ENCODE measurements at places on chromosomes 7 and 10.
A peak's percentile ranks its signal among the peaks of the same experiment; 100 is the strongest.

GRCh38 chr7:70712942-70713341, 419.0 kb upstream of the GALNT17 start:
- DNase-seq: no peak

DNA sequence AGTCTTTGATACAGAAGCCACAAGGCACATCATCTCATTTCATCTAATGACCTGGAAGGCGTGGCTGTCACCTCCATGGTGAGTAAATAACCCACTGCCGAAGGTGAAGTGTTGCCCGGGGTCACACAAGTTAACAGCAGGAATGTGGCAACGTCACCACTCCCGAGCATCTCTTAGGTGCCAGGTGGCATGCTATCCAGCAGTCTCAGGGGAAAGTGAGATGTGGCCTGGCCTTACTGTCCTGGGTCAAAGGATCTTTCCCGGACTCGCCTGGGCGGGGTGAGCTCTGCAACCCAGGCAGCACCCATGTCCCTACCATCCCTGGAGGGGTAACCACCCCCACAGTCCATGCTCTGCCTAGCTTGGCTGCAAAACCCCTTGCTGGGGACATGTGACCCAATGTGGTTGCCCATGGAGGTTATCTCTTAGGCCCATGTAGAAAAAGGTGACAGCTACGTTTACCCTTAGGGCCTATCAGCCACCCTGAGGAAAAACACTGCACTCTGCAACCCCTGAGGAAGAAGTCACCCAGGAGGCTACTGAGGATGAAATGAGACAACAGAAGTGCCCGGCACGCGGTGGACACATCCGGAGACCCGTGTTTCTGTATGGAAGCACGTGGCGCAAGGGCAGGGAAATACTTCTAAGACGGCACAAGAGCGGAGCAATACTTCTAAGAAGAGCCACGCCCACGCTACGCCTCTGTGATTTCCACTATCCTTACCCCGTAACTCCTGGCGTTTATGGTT, 52.0 kb downstream of the BAIAP2L1 start:
- no peak for DNase-seq

- no peak for DNase-seq
Measured at GRCh38 chr7:112581529-112581928, 100.7 kb downstream of the LSMEM1 start.

DNA sequence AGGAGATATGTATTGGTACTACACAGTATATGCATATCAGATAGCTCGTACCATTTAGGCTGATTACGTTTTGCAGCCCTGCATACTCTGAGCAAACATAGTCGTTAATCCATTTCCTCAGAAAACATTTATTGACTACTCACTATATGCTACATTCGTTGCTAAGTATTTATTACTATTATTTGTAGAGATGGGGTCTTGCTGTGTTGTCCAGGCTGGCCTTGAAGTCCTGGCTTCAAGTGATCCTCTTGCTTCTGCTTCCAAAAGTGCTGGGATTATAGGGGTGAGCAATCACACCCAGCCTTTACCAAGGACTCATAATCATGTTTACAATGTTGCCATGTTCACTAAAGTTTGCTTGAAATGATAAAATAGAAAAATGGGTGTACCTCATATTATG, 174.7 kb downstream of the ARL4A start:
- no peak for DNase-seq

GRCh38 chr10:61779950-61780659, 117.4 kb downstream of the CABCOCO1 start:
- no peak for DNase-seq

DNA sequence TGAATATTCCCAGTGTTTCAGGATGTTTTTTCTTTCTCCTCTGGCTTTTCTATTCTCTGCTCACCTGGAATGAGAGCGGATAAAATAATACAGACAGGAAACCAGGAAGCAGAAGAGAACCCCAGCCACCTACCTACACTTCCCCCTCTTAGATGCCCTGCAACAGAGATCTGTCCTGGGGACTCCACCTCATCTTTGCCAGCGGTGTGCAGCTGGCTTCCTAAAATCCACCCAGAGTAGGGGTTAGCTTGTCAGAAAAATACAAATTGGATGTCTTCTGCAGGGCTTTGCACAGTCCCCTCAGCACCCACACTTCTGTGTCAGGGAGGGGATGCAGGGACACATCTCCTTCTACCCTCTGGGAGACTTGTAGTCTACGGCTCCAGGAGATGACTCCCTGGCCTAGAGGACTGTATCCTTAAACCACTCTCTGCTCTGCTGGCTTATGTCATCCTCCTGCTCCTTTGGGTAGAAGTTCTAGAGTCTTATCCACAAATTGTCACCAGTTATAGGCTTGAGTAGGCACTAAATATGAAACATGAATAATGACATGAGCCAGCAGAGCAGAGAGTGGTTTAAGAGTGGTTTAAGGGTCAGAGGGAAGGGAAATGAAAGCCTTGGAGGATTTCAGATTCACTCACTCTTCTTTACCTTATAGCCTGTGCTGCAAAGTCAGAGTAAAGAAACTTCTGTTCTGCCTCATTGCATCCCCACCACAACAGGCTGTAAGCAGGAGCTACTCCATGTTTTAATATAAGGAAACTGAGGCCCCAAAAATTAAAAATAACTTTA, 749.4 kb downstream of the AUTS2 start:
- peak; percentile 66 for DNase-seq

DNA sequence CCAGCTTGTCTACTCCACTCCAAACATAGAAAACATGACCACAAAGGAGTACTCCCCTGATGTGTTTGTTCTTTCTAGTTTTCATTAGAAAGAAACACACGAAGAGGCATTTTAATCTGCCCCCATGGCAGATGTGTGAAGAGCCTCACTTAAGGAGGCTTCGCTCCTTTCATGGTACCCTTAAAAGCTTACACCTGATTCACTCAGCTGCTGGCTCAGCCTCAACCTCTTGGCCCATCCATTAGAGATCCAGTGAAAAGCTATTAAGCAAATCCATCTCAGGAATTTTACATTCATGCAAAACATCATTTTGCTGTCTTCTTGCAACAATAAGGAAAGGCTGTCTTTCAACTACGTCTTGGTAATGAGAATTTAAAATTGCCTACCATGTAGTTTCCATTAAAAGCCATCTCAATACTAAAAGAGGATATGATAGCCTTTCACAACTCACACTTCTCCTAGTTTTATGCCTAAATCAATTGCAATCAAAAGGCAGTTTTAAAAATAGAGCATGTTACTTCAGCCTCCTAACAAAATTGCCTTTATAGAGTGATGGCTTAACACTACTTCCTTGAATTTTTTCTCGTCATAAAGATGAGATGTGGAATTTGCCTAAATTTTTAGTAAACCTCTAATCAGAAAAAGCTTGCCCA, 22.7 kb downstream of the MACC1 start:
- no peak for DNase-seq

GRCh38 chr10:104875561-104875960, 234.5 kb downstream of the SORCS3 start:
- no peak for DNase-seq

- no peak for DNase-seq
Measured at GRCh38 chr7:103071000-103071399, 3.6 kb downstream of the FBXL13 start.

GRCh38 chr10:65571011-65571570, 1354.7 kb upstream of the LRRTM3 start:
- DNase-seq: no peak

DNA sequence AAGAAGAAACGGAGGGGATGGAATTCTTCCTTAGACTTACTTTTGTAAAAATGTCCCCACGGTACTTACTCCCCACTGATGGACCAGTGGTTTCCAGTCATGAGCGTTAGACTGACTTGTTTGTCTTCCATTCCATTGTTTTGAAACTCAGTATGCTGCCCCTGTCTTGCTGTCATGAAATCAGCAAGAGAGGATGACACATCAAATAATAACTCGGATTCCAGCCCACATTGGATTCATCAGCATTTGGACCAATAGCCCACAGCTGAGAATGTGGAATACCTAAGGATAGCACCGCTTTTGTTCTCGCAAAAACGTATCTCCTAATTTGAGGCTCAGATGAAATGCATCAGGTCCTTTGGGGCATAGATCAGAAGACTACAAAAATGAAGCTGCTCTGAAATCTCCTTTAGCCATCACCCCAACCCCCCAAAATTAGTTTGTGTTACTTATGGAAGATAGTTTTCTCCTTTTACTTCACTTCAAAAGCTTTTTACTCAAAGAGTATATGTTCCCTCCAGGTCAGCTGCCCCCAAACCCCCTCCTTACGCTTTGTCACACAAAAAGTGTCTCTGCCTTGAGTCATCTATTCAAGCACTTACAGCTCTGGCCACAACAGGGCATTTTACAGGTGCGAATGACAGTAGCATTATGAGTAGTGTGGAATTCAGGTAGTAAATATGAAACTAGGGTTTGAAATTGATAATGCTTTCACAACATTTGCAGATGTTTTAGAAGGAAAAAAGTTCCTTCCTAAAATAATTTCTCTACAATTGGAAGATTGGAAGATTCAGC, 158.7 kb upstream of the LANCL2 start:
- DNase-seq: no peak
